Type B pancreatic cell (in vitro differentiated cells): ENCODE measurements at places on chromosomes 1 and 21.
A peak's percentile ranks its signal among the peaks of the same experiment; 100 is the strongest.

GRCh38 chr1:62438163-62438562, 1.3 kb downstream of the USP1 start:
- H3K4me1 ChIP-seq, result peaks cover 19% of the 10 kb centered on the region
- peak overlapping the region; percentile 93 for H3K4me3 ChIP-seq
- no peak for DNase-seq
- H3K27me3 ChIP-seq, result no peaks in the 10 kb centered on the region

GRCh38 chr1:179925922-179926849, 28.4 kb upstream of the CEP350 start:
- H3K27me3 ChIP-seq, result no peaks in the 10 kb centered on the region
- no peak for DNase-seq
- no peaks in the 10 kb centered on the region for H3K36me3 ChIP-seq

GRCh38 chr1:235835226-235835625, 31.5 kb downstream of the LYST start:
- no peak overlapping the region for H3K4me3 ChIP-seq
- no peaks in the 10 kb centered on the region for H3K4me1 ChIP-seq
- H3K27ac ChIP-seq, result no peak overlapping the region
- no peak for DNase-seq
- no peaks in the 10 kb centered on the region for H3K27me3 ChIP-seq
- H3K36me3 ChIP-seq, result no peaks in the 10 kb centered on the region

- peaks cover 14% of the 10 kb centered on the region for H3K27me3 ChIP-seq
- peaks cover 4% of the 10 kb centered on the region for H3K36me3 ChIP-seq
- peak overlapping the region; percentile 88 for H3K4me3 ChIP-seq
Observed at GRCh38 chr1:226870026-226870400, 403 bp upstream of the PSEN2 start.

GRCh38 chr1:89757532-89757931, 63.3 kb upstream of the LRRC8D start:
- H3K4me1 ChIP-seq, result peaks cover 29% of the 10 kb centered on the region
- no peak for DNase-seq
- no peaks in the 10 kb centered on the region for H3K36me3 ChIP-seq
- no peak overlapping the region for H3K27ac ChIP-seq
- peaks cover 17% of the 10 kb centered on the region for H3K27me3 ChIP-seq

DNA sequence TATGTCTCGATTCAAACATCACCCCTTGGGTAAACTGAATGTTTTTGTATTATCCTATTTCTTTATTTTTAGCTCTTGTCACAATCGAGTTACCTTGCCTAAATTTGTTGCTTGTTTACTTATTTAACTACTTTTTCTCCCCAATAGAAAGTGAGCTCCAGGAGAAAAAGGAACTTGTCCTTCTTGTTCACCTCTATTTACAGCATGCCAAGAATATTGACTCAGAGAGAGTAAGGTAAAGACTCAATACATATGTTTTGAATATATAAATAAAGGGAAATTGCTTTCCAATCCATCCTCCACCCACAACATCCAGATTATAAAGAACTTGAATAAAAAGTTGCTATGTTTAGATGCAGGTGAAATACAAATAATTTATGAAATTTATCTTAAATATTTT, 107.3 kb upstream of the PDC start:
- H3K36me3 ChIP-seq, result no peaks in the 10 kb centered on the region
- no peak for DNase-seq

DNA sequence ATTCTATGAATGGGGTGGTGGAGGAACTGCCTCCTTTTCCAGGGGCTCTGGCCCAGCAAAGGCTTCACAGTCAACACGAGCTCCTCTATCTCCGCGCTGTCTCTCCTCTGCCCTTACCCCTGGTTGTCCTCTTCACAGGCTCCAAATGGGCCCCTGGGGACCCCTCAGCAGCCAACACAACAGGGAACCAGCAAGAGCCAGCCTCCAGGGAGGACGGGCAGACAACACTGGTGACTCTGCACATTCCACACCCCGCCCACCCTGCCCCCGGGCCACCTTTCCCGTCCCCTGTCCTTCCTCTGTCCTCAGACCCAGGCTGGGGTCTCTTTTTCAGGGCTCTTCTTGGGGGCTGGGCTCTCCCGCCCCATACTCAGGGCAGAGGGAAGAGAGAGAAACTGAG, 17.5 kb upstream of the ETV3 start:
- H3K36me3 ChIP-seq, result no peaks in the 10 kb centered on the region
- H3K27ac ChIP-seq, result peak overlapping the region; percentile 87
- peaks cover 35% of the 10 kb centered on the region for H3K4me1 ChIP-seq
- no peak for DNase-seq
- no peaks in the 10 kb centered on the region for H3K27me3 ChIP-seq
- H3K4me3 ChIP-seq, result peak overlapping the region; percentile 83

- peaks cover 3% of the 10 kb centered on the region for H3K27me3 ChIP-seq
- no peaks in the 10 kb centered on the region for H3K36me3 ChIP-seq
- peaks cover 9% of the 10 kb centered on the region for H3K4me1 ChIP-seq
- no peak for DNase-seq
- no peak overlapping the region for H3K27ac ChIP-seq
Observed at GRCh38 chr1:178493301-178493741, 3.4 kb downstream of the CLEC20A start.

- no peak overlapping the region for H3K27ac ChIP-seq
- H3K4me3 ChIP-seq, result no peak overlapping the region
- no peak for DNase-seq
- H3K36me3 ChIP-seq, result no peaks in the 10 kb centered on the region
- peaks cover 23% of the 10 kb centered on the region for H3K27me3 ChIP-seq
Observed at GRCh38 chr1:197976368-197976767, 59.2 kb downstream of the LHX9 start.

DNA sequence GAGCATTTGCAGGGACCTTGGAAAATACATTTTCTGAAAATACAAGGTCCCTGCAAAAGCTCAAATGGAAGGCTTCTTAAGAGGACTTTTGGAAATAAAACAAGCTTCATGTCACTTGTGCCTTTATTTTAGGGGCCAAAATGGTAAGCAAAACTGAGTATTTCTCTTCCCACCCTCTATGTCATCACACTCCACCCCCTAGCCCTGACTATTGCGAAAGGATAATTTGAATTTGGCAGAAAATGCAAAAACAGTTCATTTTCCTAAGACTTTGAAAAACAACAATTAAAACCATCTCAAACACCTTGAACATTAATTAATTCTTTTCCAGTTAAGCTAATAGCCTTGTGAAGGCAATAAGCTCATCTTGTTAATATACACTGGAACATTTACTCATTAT, 201.7 kb downstream of the TM2D1 start:
- no peak overlapping the region for H3K27ac ChIP-seq
- H3K36me3 ChIP-seq, result no peaks in the 10 kb centered on the region
- no peak for DNase-seq
- no peak overlapping the region for H3K4me3 ChIP-seq
- H3K4me1 ChIP-seq, result peaks cover 4% of the 10 kb centered on the region
- no peaks in the 10 kb centered on the region for H3K27me3 ChIP-seq

GRCh38 chr1:26529655-26530409, at the start of gene RPS6KA1:
TSS of gene RPS6KA1 (plus strand) at chr1:26529761. CDS start at chr1:26529921, 160 bp downstream.
- H3K27me3 ChIP-seq, result peaks cover 5% of the 10 kb centered on the region
- H3K27ac ChIP-seq, result peak within 1 kb of the TSS; percentile 83

DNA sequence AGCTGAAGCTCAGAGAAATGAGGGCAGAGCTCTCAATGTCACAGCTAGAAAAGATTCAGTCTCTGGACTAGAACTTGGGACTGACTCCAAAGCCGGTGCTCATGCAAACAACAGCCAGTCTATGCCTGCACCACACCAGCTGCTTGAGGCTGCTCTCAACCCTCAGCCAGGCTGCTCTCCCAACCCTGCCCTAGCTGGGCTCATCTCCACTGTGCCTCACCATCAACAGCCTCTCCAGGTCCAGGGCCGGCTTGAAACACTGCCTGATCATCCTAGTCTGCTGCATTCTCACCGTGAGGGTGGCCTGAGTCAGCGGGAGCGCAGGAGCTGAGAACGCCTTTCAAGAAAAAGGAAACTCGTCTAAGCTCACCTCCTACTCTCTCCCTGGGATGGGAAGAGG, 94.5 kb downstream of the PTPRU start:
- H3K4me1 ChIP-seq, result peaks cover 9% of the 10 kb centered on the region
- no peak overlapping the region for H3K4me3 ChIP-seq
- H3K27me3 ChIP-seq, result no peaks in the 10 kb centered on the region
- DNase-seq, result no peak

DNA sequence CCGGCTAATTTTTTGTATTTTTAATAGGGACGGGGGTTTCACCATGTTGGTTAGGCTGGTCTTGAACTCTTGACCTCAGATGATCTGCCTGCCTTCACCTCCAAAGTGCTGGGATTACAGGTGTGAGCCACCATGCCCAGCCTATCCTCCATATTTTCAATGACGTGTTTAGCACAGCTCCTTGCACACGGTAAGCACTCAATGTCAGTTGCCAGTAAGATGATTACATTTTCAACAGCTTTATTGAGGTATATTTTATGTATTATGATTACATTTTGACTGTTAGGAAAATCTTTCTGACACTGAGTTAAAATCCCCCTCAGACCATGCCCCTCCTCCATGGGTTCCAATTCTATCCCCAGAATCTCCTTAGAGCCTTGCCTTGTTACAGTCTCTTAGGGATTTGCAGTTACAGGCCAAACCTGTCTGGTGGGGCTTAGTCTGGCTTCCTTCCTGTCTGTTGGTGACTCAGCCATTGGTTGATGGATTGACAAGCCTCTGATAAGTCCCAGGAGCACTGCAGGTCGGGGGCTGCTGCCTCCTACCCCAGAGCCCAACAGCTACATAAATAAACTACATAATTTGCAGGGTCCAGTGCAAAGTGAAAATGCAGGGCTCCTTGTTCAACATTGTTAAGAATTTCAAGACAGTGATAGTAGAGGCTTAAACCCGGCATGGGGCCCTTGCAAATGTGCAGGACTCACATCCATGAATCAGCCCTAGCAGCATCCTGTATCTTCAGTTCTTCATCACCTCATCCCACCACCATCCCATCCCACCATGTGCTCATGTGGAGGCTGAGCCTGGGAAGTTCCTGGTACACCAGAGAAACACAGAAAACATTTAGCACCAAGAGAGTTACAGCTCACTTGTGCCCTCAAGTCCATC, 23.4 kb downstream of the COA7 start:
- no peak overlapping the region for H3K4me3 ChIP-seq
- no peaks in the 10 kb centered on the region for H3K27me3 ChIP-seq
- H3K27ac ChIP-seq, result peak overlapping the region; percentile 76
- H3K36me3 ChIP-seq, result no peaks in the 10 kb centered on the region
- H3K4me1 ChIP-seq, result peaks cover 27% of the 10 kb centered on the region
- DNase-seq, result no peak

DNA sequence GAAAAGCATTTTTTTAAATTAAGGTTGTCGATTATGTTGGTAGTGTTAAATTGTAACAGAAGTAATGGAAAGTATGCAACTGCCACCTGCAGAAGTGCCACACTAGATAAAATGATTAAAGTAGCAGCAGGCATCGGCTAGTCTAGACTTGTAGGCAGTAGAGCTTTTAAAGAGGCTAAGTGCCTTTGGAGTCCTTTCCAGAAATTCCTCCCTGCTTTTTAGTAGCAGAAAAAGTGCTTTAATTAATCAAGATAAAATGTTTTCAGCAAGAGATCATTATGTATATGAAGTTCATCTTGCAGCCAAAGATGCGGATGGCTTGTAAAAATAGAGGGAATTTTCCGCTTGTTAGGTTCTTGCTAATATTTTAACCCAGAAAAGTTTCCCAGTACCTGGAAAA, 87.1 kb upstream of the LRRC8D start:
- no peaks in the 10 kb centered on the region for H3K36me3 ChIP-seq
- H3K4me3 ChIP-seq, result no peak overlapping the region
- no peak overlapping the region for H3K27ac ChIP-seq
- peaks cover 12% of the 10 kb centered on the region for H3K4me1 ChIP-seq
- DNase-seq, result no peak

DNA sequence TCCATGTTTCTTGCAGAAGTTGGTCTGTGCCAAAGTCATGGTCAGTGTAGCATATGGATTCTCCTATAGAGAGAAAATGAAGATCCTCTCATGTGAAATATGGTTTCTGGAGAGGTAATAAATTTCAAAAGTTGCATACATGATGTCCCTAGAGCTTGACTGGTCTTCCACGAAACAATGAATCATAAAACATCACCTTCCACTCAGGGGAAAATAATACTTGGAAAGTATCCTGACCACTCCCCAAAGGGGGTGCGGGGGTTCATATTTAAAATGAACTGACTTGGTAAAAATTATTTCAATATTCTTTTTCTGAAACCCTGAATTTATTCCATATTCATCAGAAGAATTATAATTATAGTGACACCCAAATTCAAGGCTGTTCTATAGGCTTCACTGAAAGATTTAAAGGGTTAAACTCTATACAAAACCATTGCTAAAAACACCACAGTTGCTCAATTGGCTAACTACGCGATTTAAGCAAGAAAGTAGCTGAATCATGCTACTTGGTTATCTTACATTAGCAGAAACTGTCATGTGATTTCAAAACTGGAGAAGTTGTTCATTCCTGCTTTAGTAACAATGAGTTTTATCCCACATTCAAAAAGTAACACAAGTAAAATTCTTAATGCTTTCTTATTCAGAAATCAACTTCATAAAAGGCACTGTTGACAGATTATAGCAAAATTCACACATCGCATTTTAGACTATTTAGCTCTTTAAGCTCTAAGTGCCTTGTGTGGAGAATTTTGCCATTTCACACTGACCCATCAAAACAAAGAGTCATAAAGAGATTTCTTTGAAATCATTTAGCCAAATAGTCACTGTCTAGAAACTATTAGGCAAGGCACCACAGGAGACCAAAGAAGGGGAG, 5.3 kb downstream of the CREG1 start:
- H3K27ac ChIP-seq, result peak overlapping the region; percentile 12
- H3K27me3 ChIP-seq, result no peaks in the 10 kb centered on the region
- no peak for DNase-seq
- peaks cover 13% of the 10 kb centered on the region for H3K36me3 ChIP-seq
- peaks cover 11% of the 10 kb centered on the region for H3K4me1 ChIP-seq
- H3K4me3 ChIP-seq, result no peak overlapping the region

- DNase-seq, result no peak
- H3K27ac ChIP-seq, result no peak overlapping the region
- H3K4me1 ChIP-seq, result no peaks in the 10 kb centered on the region
- peaks cover 3% of the 10 kb centered on the region for H3K27me3 ChIP-seq
- H3K4me3 ChIP-seq, result no peak overlapping the region
Observed at GRCh38 chr1:167186771-167187170, 33.9 kb upstream of the POU2F1 start.

DNA sequence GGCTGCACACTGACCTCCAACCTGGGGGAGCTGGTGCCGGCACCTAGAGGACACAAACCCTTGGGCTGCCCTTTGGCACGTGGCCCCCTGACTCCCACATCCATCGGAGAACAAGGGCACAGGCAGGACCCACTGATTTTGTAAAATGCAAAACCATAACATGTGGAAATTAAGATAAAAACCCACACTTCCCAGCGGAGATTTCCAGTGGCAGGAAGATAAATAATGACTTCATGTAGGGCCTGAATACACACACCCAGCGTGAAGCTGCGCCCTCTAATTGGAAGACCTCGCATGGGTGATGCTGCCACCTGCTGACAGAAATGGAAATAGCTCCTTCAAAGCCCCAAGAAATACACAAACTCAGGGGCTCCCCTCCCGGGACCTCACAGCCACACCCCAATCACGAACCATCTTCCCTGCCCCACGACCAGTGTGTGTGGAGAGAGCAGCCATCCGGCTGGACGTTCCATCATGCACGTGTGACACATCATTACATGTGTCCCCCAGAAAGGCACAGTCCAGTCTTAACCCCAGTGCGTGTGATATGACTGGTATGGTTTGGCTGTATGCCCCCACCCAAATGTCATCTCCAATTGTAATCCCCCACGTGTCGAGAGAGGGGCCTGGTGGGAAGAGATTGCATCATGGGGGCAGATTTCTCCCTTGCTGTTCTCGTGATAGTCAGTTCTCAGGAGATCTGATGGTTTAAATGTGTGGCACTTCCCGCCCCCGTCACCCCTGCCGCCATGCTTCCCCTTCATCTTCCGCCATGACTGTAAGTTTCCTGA, 5.7 kb upstream of the TPRG1L start:
- peak overlapping the region; percentile 17 for H3K27ac ChIP-seq
- H3K4me3 ChIP-seq, result no peak overlapping the region
- DNase-seq, result no peak
- no peaks in the 10 kb centered on the region for H3K36me3 ChIP-seq
- H3K27me3 ChIP-seq, result peaks cover 12% of the 10 kb centered on the region
